CD4-positive, CD25-positive, alpha-beta regulatory T cell (primary cell): ENCODE measurements at places on chromosomes 3 and 15. TPM values are rescaled to one million over a fixed set of nuclear protein-coding genes. Genes with fewer than 3 reads are reported as not detected.
A peak's percentile ranks its signal among the peaks of the same experiment; 100 is the strongest.

- no peak overlapping the region for H3K27ac ChIP-seq
- no peak for DNase-seq
- H3K4me3 ChIP-seq = no peak overlapping the region
- H3K36me3 ChIP-seq = peaks cover 10% of the 10 kb centered on the region
- H3K4me1 ChIP-seq = no peaks in the 10 kb centered on the region
Measured at GRCh38 chr3:190644766-190645165, 130.9 kb downstream of the IL1RAP start.

GRCh38 chr3:174639970-174640369 is 219.2 kb upstream of the NAALADL2 start:
- H3K4me1 ChIP-seq = no peaks in the 10 kb centered on the region
- no peak overlapping the region for H3K27ac ChIP-seq
- no peaks in the 10 kb centered on the region for H3K36me3 ChIP-seq
- no peaks in the 10 kb centered on the region for H3K27me3 ChIP-seq

FBXO40 gene
- total RNA-seq = not detected

- no peak overlapping the region for H3K4me3 ChIP-seq
- H3K27ac ChIP-seq = no peak overlapping the region
- H3K4me1 ChIP-seq = no peaks in the 10 kb centered on the region
- no peaks in the 10 kb centered on the region for H3K36me3 ChIP-seq
- no peak for DNase-seq
Measured at GRCh38 chr3:195017151-195017550, 253.8 kb downstream of the XXYLT1 start.

DCUN1D1 gene
- total RNA-seq = 39.3 TPM

- H3K4me1 ChIP-seq = peaks cover 9% of the 10 kb centered on the region
- H3K4me3 ChIP-seq = no peak overlapping the region
- DNase-seq = no peak
- H3K27ac ChIP-seq = peak overlapping the region; percentile 86
- H3K27me3 ChIP-seq = no peaks in the 10 kb centered on the region
Measured at GRCh38 chr3:136251511-136251910, 1.4 kb downstream of the PCCB start.

- H3K27me3 ChIP-seq = no peaks in the 10 kb centered on the region
- no peak overlapping the region for H3K4me3 ChIP-seq
- no peak overlapping the region for H3K27ac ChIP-seq
- H3K4me1 ChIP-seq = no peaks in the 10 kb centered on the region
- no peaks in the 10 kb centered on the region for H3K36me3 ChIP-seq
Measured at GRCh38 chr3:17980863-17981262, 238.4 kb upstream of the TBC1D5 start.

DNA sequence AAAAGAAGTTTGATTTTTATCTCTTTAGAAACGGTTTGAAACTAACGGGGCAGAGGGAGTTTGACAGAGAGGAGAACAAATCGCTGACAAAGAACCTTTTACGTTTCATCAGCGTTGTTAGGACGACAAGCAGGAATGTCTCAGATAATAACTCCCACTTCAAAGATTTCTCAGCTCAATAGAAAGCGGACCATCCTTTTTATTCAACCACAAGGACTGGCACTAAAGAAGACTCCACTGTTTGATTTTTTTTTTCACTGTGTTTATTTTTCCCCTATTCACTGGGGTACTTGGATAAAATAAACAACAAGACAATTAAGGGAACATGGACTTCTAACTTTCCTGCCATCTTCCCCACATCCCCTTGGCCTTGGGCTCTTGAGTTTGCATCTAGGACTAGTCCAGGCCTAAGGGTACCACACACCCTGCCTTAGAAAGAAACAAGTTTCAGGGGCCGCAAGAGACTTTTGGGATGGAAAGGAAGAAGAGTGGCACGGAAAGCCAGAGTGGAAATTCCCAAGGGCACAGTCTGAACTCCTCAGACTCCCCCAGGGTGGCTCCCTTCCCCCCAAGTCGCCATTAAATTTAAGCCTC is 19.0 kb downstream of the ZIC4 start:
- H3K27me3 ChIP-seq = peaks cover 57% of the 10 kb centered on the region
- H3K4me1 ChIP-seq = no peaks in the 10 kb centered on the region
- no peaks in the 10 kb centered on the region for H3K36me3 ChIP-seq
- DNase-seq = no peak
- H3K4me3 ChIP-seq = no peak overlapping the region

SLC2A2 gene
- total RNA-seq = not detected

ABI3BP gene
- not detected for total RNA-seq

- no peak overlapping the region for H3K27ac ChIP-seq
- DNase-seq = no peak
- H3K4me3 ChIP-seq = no peak overlapping the region
- H3K4me1 ChIP-seq = no peaks in the 10 kb centered on the region
- H3K36me3 ChIP-seq = no peaks in the 10 kb centered on the region
Measured at GRCh38 chr3:28726840-28727239, 378.2 kb upstream of the AZI2 start.

DNA sequence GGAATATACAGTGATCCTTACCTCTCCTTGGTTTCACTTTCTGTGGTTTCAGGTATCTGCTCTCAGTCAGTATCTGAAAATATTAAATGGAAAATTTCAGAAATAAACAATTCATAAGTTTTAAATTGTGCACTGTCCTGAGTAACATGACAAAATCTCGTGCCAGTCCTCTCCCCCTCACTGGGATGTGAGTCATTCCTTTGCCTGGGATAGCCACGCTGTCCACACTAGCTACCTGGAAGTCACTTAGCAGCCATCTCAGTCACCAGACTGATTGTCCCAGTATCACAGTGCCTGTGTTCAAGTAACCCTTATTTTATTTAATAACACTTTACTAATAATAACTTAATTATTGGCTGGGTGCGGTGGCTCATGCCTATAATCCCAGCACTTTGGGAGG is 15.3 kb upstream of the KLHL25 start:
- H3K27ac ChIP-seq = no peak overlapping the region
- no peaks in the 10 kb centered on the region for H3K27me3 ChIP-seq
- H3K4me3 ChIP-seq = no peak overlapping the region
- H3K4me1 ChIP-seq = no peaks in the 10 kb centered on the region
- no peak for DNase-seq

DNA sequence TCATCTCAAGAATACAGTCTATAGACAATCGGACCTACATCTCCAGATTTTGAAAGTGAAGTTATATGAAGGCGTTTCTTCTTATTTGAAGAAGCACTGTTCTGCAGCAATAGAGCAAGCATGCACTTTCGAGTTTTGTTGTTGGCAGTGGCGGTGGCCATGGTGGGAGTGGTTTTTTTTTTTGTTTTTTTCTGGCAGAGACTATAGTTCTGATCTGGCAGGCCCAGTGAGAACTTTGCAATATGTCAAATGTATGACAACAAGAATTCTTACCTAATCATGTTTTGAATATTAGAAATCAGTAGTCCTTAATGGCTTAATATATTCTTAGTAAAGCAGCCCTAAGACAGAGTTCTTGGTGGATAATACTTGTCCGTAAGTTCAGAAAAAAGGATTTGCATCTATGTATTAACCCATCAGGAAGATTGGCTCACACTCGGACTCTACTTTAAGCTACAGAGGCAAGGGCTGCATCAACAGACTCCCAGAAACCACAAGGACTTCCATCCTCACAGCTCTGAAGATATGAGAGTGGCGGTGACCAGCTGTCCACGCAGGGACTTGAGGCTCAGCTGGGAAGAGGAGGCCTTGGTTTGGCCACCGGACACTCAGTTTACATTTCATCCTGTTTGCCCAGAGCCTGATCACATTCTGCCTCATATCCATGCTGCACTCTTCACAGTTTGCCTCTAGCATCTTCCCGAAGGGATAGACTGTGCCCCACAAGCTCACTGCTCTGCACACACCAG is 124.1 kb upstream of the THBS1 start:
- peaks cover 11% of the 10 kb centered on the region for H3K27me3 ChIP-seq
- H3K4me3 ChIP-seq = no peak overlapping the region
- H3K4me1 ChIP-seq = no peaks in the 10 kb centered on the region
- no peak for DNase-seq

GRCh38 chr3:102265720-102266119 is 169.1 kb upstream of the ZPLD1 start:
- H3K27me3 ChIP-seq = peaks cover 6% of the 10 kb centered on the region
- H3K27ac ChIP-seq = no peak overlapping the region

KLHDC8B gene
- 0.72 TPM for total RNA-seq

- no peaks in the 10 kb centered on the region for H3K36me3 ChIP-seq
- H3K4me1 ChIP-seq = peaks cover 5% of the 10 kb centered on the region
- H3K4me3 ChIP-seq = no peak overlapping the region
- DNase-seq = no peak
- peaks cover 2% of the 10 kb centered on the region for H3K27me3 ChIP-seq
Measured at GRCh38 chr3:195744437-195744836, 23.7 kb downstream of the MUC20 start.

- H3K4me3 ChIP-seq = no peak overlapping the region
- H3K4me1 ChIP-seq = peaks cover 10% of the 10 kb centered on the region
- no peaks in the 10 kb centered on the region for H3K27me3 ChIP-seq
- DNase-seq = peak; percentile 45
- no peak overlapping the region for H3K27ac ChIP-seq
- H3K36me3 ChIP-seq = peaks cover 6% of the 10 kb centered on the region
Measured at GRCh38 chr15:98713585-98714001, 65.3 kb downstream of the IGF1R start.

GRCh38 chr3:45087155-45087554 is 59.0 kb downstream of the CDCP1 start:
- DNase-seq = no peak
- H3K4me3 ChIP-seq = no peak overlapping the region
- no peak overlapping the region for H3K27ac ChIP-seq
- no peaks in the 10 kb centered on the region for H3K4me1 ChIP-seq

GRCh38 chr3:106965307-106965706 is 411.9 kb upstream of the CCDC54 start:
- H3K4me3 ChIP-seq = no peak overlapping the region
- H3K27me3 ChIP-seq = no peaks in the 10 kb centered on the region
- H3K36me3 ChIP-seq = no peaks in the 10 kb centered on the region
- no peaks in the 10 kb centered on the region for H3K4me1 ChIP-seq

DNA sequence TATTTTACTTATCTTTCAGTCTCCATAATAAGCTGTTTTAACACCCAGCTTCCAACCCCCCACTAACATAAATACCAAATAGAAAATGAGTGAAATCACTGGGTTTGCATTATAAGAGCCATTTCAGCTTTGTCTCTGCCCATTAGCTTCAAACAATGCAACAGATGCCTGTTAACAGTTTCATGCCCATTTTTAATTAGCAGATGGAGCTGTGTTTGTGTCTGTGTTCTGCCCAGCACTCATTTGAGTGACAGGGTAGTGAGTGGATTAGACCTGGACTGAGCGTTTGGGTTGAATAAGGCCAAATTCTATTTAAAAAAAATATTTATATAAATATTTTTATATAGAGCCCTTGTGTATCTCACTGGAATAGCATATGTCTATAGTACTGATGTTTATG is 7.4 kb downstream of the RAB8B start:
- H3K27ac ChIP-seq = peak overlapping the region; percentile 96
- no peaks in the 10 kb centered on the region for H3K27me3 ChIP-seq
- H3K4me3 ChIP-seq = peak overlapping the region; percentile 92
- peaks cover 5% of the 10 kb centered on the region for H3K36me3 ChIP-seq

SPTBN5 gene
- 2.7 TPM for total RNA-seq

- peaks cover 20% of the 10 kb centered on the region for H3K4me1 ChIP-seq
- no peak for DNase-seq
- no peak overlapping the region for H3K27ac ChIP-seq
- no peak overlapping the region for H3K4me3 ChIP-seq
- H3K36me3 ChIP-seq = no peaks in the 10 kb centered on the region
Measured at GRCh38 chr3:43766672-43767465, 76.1 kb downstream of the ABHD5 start.

DNA sequence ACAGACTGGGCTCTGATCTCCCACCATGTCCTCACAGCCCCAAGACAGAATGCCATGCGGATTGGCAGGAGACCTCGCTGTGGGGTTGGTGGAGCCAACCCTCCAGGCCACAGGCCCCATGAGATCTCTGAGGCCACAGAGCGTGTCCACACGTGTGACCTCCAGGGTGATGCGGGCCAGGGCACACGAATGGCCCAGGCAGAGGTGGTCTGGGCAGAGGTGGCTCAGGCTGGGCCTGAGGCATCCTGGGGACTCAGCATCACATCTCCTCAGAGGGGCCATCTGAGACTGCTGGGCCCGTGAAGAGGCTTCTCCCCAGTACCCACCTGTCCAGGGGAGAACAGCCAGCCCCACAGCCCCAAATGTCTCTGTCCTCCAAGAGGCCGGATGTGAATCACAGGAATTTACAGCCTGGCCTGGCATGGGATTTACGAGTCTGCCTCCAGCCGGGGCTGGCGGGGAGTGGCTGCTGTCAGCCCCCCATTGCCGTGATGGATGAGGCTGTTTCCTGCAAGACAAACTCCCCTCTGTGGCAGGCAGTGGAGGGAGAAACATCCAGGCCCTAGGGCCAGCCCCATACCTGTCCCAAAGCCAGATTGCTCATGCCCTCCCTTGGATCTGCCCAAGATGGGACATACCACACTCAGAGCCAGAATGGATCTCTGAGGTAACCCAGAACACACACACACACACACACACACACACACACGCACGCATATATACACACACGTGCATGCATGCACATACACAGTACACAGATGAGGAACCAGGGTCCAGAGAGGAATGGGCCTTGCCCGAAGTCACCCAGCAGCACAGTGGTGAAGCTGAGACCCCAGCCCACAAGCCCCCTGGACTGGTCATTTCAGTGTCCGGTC is 208.3 kb downstream of the TBC1D2B start:
- H3K4me3 ChIP-seq = no peak overlapping the region
- no peak overlapping the region for H3K27ac ChIP-seq
- no peaks in the 10 kb centered on the region for H3K27me3 ChIP-seq
- H3K4me1 ChIP-seq = no peaks in the 10 kb centered on the region
- no peaks in the 10 kb centered on the region for H3K36me3 ChIP-seq

GRCh38 chr3:135740211-135740610 is 225.3 kb upstream of the PPP2R3A start:
- H3K27ac ChIP-seq = no peak overlapping the region
- no peaks in the 10 kb centered on the region for H3K4me1 ChIP-seq
- no peaks in the 10 kb centered on the region for H3K36me3 ChIP-seq
- no peaks in the 10 kb centered on the region for H3K27me3 ChIP-seq
- DNase-seq = no peak

EPHA3 gene
- not detected for total RNA-seq

DNA sequence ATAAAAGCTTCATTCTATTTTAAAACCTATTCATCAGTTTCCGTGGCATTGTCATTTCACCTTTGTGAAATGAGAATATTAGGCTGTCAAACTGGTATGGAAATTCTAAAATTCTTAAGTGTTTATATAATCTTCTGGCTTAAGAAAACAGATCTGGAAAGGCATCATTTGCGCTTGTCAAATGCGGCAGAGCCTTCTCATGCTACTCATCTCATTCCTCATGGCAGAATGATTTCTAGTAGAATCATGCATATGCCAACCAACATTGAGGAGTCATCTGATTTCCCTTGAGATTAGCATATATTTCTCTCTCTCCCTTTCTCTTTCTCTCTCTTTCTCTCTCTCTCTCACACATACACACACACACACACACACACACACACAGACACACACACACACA is 48.8 kb downstream of the STRIT1 start:
- no peaks in the 10 kb centered on the region for H3K27me3 ChIP-seq
- H3K27ac ChIP-seq = no peak overlapping the region
- H3K4me3 ChIP-seq = no peak overlapping the region
- H3K36me3 ChIP-seq = no peaks in the 10 kb centered on the region

GRCh38 chr15:101244889-101245668 is 6.8 kb downstream of the CHSY1 start:
- DNase-seq = no peak
- H3K36me3 ChIP-seq = no peaks in the 10 kb centered on the region
- H3K4me1 ChIP-seq = peaks cover 85% of the 10 kb centered on the region
- peak overlapping the region; percentile 79 for H3K27ac ChIP-seq
- peak overlapping the region; percentile 70 for H3K4me3 ChIP-seq

- no peaks in the 10 kb centered on the region for H3K36me3 ChIP-seq
- H3K4me1 ChIP-seq = no peaks in the 10 kb centered on the region
- no peak for DNase-seq
- H3K4me3 ChIP-seq = no peak overlapping the region
- H3K27me3 ChIP-seq = peaks cover 2% of the 10 kb centered on the region
Measured at GRCh38 chr3:33768578-33769330, 29.7 kb upstream of the PDCD6IP start.

MCF2L2 gene
- total RNA-seq = 20.7 TPM
